CD4-positive, alpha-beta T cell treated with Interleukin-15 for 1 hour (primary cell): ENCODE measurements at places on chromosomes 5 and 9.

- no peak for DNase-seq
Measured at GRCh38 chr5:83563631-83564030, 92.1 kb downstream of the VCAN start.

GRCh38 chr9:137237759-137238726 is 3.0 kb upstream of the TUBB4B start:
- DNase-seq: no peak

DNA sequence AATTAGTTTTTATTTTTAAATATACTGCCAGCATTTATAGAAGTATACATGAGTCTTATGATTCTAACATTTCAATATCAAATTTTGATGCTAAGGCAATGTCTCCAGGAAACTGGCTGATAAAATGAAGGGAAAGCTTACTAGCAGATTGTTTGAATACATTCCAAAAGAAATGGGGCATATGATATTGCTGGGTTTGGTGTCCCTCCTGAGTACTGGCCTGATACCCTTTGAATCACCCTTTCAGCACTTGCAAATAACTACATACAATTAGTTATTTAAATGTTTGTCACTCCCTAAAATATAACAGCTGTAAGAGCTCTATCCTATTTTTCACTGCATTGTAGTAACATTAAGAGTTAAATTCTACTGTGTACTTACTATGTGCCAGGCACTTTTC is 360.8 kb downstream of the HCN1 start:
- DNase-seq: no peak

DNA sequence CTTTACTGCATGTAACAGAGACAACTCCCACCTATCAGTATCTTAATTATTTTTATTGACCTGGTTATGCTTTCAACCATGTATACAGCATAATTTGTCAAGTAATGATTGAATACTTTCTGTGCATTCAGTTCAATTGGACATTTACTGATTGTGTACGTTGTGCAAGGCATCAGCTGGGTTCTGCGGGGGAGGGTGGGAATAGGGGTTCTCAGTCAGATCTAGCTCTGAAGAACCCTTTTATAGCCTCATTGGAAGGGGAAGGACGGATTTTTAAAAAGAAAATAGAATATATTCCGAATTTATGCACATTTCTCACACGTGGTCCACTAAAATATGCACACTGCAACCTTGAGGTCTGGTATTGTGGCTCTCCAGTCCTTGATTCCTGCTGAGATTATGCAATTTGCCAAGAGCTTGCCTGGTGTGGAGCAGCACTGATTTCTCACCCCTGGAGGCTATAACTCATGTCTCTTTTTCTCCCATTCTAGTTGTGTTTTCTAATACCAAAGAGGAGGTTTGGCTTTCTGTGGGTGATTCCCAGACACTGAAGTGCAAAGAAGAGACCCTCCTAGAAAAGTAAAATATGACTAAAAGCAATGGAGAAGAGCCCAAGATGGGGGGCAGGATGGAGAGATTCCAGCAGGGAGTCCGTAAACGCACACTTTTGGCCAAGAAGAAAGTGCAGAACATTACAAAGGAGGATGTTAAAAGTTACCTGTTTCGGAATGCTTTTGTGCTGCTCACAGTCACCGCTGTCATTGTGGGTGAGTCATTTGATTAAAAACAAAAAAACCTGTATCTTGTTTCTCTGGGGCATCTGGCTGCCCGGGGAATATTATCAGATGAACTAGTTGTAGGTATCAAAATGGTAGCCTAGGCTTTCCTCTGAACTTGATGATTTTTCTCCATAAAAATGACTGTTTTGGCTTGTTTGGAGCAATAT is 1.7 kb downstream of the SLC1A3 start:
- no peak for DNase-seq

GRCh38 chr5:66987949-66988838 is 208.4 kb downstream of the CD180 start:
- DNase-seq: no peak

GRCh38 chr9:37030611-37030939 is 3.5 kb downstream of the PAX5 start:
- DNase-seq: no peak
